ENCODE measurements at places on chromosomes 3 and 15.

DNA sequence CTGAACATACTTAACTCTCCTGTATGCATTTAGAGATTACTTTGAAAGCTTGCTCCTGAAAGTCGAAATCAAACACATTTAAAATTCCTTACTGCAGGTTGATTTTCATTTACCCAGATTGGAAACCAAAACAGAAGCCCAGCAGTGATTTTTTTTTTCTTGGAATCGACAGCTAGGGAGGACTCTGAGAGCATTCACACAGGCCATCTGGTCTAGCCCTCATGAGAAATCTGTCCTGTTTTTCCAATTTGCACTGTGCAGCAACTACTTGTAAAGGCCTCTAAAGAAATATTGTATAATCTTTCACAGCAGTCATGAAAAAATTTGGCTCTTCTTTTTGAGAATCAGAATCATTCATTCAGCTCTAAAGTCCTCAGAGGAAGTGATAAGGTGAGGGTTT is 179.2 kb downstream of the KCNAB1 start:
- DNase-seq: no peak

DNA sequence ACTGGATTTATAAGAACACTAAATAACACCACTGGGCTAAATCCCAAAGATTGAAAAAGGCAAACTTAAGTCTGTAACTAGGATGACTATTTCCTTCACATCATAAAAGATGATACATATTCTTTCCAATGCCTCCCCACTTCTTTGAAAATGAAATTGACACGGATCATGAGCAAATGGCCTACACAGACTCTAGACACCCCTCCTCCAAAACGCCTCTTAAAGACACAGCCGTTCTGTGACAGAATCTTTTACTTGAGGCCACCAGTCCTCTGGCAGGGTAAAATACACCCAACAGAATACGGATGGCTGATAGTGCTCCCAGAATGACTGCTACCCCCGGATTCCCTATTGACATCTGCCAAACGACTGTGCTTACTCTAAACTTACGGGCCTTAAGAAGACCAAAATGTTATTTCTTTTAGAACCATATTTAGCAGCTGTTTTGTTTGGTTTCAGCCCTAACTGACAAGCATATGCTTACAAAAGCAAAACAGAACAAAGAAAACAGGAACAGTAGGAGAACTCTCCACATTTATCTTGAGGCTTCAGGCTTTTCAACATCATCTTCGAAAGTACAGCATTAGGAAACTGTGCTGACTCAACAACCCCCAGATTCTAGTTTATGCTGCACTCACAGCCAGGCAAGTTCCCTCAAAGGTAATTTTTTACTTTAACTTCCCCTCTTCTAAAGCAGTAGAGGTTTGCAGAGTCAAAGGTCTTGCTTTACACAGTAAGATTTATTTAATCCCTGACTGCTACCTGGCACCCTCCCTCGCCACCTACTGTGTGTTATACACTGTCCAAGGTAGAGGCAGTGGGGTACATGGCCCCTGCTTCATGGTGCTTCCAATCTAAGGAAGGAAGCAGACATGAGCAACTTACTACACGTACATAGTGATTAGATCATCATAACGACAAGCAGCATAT is 84.3 kb downstream of the TNIK start:
- no peak for DNase-seq

GRCh38 chr3:186425788-186426730 is 64.0 kb upstream of the DGKG start:
- DNase-seq: no peak

DNA sequence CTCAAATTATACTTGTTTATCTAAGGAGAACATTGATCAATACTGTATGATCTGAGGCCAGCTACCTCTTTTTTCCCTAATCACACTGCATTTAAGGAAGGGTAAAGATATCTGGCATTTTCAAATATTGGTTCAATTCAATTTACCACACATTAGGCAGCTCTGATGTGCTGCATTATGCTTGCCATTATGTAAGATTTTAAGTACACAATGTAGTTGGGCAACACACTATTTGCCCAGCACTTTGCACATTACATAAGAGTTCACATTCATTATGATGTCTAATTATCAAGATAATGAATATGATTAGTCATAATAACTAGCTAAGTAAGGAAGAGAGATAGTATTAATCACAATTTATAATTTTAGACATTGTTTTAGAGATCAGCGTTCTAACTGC is 196.3 kb downstream of the BCHE start:
- no peak for DNase-seq

DNA sequence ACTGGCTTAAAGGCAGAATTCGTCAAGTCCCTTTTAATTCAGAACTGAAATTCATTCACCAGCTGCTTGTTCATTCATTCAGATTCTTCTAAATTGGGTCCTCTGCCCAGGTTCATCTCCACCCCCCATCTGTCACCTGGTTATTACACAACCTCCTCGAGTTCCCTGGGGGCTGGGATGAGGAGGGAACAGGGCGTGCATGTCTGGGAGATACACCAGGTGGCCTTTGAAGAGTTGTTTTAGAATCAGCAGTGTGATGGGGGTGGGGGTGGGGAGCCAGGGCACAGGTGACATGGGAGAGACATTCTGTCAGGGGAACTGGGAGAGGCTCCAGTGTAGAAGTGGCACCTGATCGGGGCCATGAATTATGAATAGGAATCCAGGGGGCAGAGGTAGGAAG is 8.2 kb downstream of the SNX33 start:
- no peak for DNase-seq

- no peak for DNase-seq
These were observed 129.6 kb downstream of the FOXP1 start for GRCh38 chr3:71453822-71454511.

DNA sequence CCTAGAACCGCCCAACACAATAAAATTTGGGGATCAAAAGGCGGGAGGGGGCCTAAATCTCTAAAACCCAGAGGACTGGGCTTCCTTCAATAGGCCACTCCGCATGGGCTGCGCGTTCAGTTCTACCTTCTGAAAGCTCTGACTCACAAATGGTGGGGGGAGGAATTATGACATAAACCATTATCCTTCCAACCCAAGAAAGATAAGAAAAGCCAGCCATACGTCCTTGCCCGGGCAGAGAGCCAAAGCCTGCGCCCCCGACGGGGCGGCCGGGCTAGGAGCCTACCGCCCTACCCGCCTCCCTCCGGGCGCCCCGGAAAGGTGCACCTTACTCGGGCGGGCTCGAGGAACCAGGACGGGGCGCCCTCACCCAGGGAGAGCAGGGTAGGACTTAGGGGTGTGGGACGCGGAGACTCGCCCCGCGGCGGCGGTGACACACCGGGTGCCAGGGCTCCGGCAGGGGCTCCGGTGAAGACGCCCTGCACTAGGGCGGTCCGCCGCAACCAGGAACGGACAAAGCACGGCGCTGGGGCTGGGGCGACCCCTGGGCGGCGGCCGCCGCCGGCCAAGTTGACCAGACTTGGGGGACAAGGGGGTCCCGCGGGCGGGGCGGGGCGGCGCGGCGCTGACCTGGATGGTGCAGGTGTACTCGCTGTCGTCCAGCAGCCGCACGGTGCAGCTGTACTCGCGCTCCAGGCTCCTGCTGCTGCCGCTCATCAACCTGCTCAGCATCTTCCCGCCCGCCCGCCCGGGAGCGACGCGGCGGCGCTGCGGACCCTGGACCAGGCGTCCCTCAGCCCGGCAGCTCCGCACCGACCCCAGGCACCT is 534 bp downstream of the FRMD5 start:
- DNase-seq: peak; percentile 21

DNA sequence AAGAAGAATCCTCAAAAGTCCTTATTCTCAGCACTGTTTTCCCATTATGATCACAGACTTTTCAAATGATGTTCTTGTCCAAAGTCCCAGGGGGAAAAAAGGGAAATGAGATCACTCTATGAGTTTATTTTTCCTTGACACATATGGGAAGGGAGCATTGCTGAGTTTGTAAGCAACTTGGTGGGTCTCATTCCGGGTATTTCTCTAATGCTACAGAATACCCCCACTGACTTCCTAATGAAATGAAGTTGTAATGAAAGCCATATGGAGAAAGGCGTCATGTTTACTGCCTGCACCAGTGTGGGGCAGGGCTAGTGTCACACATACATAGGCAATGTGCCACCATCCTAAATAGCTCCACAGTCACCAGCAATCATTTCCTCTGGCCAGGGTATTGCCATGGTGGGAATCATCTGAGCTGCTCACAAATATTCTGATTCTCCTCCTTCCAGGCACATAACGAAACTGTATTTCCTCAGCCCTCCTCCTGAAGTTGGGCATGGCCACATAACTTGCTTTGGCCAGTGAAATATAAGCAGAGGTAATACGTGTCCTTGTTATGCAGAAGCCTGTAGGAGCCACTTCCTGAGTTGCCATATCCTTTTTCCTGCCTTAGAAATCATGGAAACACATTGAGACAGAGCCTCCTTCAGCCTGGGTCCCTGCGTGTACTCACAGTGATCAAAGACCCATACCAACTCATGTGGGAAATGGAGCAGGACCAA is 41.0 kb upstream of the C15orf61 start:
- no peak for DNase-seq

GRCh38 chr15:30905821-30906220 is 2.1 kb downstream of the FAN1 start:
- DNase-seq: no peak

- no peak for DNase-seq
These were observed 32.4 kb downstream of the TNIK start for GRCh38 chr3:171427771-171428320.

DNA sequence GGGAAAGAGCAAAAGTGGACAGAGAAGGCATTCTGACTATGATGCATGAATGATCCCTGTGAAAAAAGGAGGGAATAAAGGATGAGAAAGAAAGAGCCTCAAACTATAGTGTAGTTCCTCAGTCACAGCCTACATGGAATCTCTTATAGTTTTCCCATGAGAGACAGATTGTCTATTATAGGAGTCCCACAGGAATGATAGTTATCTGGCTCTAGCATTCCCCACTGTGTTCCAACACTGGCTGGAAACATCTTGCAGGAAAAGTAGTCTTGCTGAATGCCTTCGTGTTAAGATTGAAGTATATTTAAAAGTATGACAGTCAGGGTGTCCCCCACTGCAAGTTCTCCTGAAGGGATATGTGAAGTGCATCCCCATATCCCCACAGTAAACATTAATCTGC is 641.5 kb upstream of the NECTIN3 start:
- DNase-seq: no peak

GRCh38 chr15:63042877-63043334 is 359 bp downstream of the TPM1 start:
- DNase-seq: no peak

GRCh38 chr3:73572368-73572767 is 52.4 kb downstream of the PDZRN3 start:
- no peak for DNase-seq

DNA sequence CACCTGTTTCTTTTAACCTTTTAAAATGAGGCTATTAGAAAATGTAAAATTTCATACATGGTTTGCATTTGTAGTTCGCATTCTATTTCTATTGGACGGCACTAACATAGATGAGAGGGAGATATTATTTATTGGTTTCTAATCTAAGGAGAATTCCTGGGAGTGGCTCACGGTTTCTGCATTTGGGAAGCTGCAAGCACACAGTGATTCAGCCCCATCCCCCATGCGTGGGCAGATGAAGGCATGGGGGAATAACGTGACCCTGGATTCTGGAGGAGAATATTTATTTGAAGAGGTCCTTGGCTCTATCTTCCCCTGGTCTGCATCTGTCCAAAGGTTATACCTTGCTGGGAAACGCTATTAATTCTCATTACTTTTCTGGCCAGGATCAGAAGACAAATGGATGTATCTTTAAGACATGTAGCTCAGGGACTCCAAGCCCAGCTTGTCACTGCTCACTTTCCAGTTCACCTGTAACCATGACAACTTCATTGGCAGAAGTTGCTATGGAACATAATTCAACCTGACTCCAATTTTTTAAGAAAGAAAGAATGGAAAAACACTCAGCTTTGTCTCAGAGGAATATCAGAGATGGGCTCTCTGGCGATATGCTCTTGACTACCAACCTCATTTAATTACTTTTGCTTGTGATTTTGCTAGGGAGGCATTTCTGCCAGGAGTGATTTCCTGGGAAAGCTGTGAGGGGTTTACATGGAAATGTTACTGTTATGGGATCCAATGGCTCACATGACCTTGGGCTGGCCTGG is 27.2 kb upstream of the POMGNT2 start:
- DNase-seq: no peak

- DNase-seq: no peak
These were observed 304.0 kb downstream of the CACNA2D3 start for GRCh38 chr3:54426381-54426780.

GRCh38 chr15:58260725-58261267 is 122.6 kb downstream of the AQP9 start:
- DNase-seq: no peak

GRCh38 chr15:68586274-68586961 is 7.6 kb downstream of the CORO2B start:
- DNase-seq: no peak

DNA sequence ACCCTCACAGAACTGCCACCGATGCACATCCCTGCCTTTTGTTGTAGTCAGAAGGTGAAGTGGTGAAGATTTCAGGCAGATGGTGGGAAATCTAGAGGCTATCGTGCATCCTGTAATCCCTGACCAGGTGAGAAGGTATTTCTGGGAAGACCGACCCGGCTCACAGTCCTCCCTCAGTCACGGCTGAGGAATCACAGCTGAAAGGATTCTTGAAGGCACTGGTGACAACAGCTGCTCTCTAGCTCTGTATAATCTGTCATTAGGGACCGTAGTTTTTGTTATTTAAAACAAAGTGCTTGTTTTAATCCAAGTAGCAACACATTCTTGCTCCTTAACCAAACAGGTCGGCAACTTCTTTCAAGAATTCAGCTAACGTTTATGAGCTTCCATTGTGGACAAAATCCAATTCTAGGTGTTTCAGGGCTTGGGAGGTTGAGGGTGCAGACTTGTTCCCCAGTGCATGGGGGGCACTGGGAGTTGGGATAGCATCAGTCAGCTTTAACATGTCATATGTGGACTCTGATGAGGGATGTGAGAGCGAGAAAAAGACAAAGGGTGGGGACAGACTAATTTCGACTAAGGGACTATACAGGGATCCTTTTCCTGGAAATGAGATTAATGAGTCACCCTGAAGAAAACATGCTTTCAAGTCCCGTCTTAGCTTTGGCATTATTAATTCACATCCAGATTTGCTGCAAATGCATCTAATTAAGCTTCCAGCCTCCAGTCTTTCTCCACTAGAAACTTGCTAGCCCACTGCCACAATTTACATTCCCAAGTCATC is 141.0 kb upstream of the RASGRP1 start:
- no peak for DNase-seq
